ENCODE measurements at places on chromosomes 5 and 9. TPM values are rescaled to one million over a fixed set of nuclear protein-coding genes. Genes with fewer than 3 reads are reported as not detected.

Gene GPRIN1
- total RNA-seq, result 8.1 TPM

Gene FSD1L
- 4.4 TPM for total RNA-seq

Gene ENC1
- 10.8 TPM for total RNA-seq

Gene LCN1
- total RNA-seq, result not detected

Gene PCDHA12
- 2.6 TPM for total RNA-seq

Gene GMCL2
- not detected for total RNA-seq

Gene TJP2
- total RNA-seq, result 4.7 TPM

Gene ENTPD8
- total RNA-seq, result 0.31 TPM

Gene CDH6
- total RNA-seq, result 0.05 TPM
